CD4-positive, alpha-beta T cell treated with Interleukin-17A for 1 hour (primary cell): ENCODE measurements at places on chromosomes 1 and 21.
A peak's percentile ranks its signal among the peaks of the same experiment; 100 is the strongest.

DNA sequence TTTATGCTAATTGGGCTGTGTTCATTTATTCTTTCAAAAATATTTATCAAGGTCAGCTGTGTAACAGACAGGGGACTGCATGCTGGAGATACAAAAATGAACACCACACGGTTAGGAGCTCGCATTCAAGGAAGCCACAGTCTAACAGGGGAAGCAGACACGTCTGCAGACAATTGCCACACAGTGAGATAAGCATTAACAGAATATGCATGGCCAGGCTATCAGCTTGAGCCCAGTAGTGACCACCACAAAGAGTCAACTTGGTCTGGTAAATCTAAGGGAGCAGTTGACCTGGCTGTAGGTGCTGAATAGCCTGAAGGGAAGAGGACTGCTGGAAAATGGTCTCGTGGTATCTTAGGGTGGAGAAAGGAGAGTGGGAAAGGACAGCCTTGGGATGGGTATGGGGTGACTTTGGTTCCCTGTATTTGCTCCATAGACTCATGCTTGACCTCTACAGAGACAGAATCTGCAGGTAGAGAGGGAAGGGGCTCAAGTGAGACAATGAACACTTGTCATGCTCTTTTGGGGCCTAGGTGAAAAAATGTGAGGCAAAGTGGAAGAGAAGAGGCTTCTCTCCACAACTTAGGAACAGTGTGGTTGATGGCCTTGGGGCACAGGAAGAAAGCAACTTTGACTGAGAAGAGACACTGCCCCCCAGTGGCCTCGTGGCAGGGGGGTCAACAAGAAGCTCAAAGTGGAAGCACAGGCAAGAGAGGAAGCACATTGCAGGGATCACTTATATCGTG, 7.6 kb upstream of the NPL start:
- peak; percentile 70 for DNase-seq

GRCh38 chr1:246482805-246483568, 24.1 kb downstream of the SMYD3 start:
- no peak for DNase-seq

DNA sequence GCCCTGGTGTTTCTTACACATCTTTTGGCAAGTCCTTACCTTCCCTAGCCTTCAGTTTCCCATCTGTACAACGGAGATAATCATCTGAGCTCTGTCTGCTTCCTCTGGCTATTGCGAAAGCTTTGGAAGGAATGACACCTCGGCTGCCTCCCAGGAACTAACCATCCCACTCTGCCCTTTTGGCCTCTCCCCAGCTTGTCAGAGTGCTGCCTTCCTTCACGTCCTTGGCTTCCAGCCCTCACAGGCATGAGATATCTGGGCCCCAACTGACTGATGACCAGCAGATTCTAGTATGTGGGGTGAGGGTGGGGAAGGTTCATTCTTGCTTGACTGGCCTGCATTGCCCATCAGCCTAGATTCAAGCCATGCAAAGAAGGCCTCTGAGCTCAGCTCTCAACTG, 253.1 kb upstream of the FGGY start:
- no peak for DNase-seq

DNA sequence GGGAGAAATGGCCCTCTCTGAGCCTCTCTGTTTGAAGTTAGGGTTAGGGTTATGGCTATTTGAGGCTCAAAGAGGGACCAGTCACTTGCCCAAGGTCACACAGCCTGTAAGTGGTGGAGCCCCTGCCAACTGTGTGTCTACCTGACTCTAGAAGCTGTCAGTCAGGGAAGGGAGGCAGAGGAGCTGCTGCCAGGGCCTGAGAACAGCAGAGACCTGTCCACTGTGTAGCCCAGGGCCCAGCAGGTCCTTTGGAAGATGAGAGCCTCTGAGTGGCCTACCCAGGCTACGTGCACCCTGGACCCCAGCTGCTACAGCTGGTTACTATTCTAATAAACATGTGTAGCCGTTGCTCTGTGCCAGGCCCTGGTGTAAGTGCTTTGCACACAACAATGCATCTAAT, 15.1 kb upstream of the EDN2 start:
- DNase-seq, result no peak

- DNase-seq, result peak; percentile 35
These were observed 20.1 kb downstream of the FAAP20 start for GRCh38 chr1:2174348-2175054.

GRCh38 chr1:154546264-154547063, 12.0 kb downstream of the UBE2Q1 start:
- peak; percentile 56 for DNase-seq

GRCh38 chr1:236303675-236304074, 21.9 kb upstream of the ERO1B start:
- no peak for DNase-seq

DNA sequence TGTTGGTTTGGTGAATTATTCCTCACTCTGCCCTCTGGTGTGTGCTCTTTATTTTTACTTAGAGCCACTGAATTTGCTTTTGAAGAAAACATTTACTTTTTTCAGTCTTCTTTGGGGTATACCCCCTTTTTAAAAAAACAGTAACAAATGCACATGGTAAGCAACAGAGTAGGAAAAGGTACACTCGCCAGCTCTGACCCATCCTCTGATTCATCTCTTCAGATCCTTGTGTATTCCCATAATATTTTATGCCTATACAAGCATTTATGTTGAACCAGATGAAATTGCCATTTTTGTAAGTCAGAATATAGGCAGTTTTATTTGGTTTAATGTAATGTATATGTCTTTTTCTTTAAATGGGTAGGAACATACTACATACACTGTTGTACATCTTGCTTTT, 28.3 kb downstream of the TTC3 start:
- no peak for DNase-seq

- DNase-seq, result no peak
These were observed 77.9 kb downstream of the TENT5C start for GRCh38 chr1:117683571-117684285.

- no peak for DNase-seq
These were observed 65.6 kb upstream of the SCCPDH start for GRCh38 chr1:246658567-246658966.

DNA sequence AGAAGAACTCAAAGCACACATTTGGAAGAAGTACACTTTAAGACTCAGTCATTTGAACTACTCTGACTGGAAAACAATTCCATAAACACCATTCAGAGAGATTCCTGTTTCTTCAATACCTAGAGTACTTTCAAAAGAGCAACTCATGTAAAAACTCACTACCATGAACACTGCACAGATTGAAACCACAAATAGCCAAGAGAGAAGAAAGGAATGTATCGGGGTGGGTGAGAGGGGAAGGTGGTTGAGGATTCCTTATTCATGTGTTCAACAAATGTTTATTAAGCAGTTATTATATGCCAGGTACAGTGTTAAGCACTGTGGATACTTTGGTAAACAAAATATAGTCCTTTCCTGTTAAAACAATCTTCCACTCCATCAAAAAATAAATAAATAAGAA, 64.7 kb downstream of the NRIP1 start:
- DNase-seq, result no peak

- DNase-seq, result no peak
These were observed 4.6 kb downstream of the POFUT2 start for GRCh38 chr21:45283035-45283610.

DNA sequence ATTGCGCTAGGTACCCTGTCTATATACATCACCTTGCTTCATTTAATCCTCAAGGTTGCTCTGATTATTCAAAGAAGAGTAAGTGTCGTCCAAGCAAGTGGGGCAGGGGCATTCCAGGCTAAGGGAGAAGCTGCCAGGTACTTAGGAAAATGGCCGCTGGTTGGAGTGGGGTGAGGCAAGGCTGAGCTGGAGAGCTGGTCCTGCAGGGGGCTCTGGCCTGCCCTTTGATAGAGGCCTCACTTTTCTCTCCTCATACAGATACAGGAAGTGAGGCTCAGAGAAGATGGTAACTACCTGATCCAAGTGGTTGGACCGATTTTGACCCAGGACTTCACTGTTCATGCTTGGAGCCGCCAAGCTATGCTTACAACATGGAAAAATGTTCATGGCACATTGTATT, 86.9 kb upstream of the ZBTB40 start:
- no peak for DNase-seq

DNA sequence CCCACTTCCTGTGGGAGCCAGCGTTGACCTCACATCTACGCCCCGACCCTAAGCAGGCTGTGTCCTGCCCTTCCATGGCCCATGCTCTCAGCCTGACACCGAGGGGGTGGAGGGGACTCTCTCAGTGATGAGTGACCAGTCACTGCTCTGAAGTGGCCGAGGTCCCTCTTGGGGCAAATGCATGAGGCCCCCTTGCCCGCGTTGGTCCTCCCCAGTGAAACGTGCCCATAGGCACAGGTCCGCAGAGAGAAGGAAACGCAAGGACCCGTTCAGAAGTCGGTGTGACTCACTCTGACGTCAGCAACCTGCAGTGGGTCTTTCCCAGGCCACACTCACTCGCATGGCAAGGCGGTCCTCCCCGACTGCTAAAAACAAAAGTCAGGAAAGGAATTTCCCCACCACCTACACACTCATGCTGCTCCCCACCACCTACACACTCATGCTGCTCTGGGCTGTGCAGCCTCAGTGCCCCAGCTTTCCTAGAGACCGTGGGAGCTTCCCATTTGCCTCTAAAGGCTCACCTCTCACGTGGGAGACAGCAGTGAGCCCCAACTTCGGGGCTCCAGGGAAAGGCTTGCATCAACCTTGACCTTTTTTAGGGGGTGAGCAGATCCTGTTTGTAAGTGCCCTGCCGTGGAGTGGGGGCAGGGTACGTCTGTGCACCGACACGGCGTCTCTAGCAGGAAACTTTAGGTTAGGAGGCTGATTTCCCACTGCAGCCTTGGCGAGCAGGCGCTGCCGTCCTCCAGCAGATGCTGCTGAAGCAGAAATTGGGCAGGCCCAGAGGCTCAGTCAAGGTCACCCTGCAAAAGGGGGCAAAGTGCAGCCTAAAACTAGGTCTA, 11.4 kb downstream of the UBASH3A start:
- DNase-seq, result peak; percentile 93

- no peak for DNase-seq
These were observed 100.1 kb upstream of the SLC2A1 start for GRCh38 chr1:43058545-43059360.
